ENCODE measurements at places on chromosomes 16 and 17. TPM values are rescaled to one million over a fixed set of nuclear protein-coding genes. Genes with fewer than 3 reads are reported as not detected.

DNA sequence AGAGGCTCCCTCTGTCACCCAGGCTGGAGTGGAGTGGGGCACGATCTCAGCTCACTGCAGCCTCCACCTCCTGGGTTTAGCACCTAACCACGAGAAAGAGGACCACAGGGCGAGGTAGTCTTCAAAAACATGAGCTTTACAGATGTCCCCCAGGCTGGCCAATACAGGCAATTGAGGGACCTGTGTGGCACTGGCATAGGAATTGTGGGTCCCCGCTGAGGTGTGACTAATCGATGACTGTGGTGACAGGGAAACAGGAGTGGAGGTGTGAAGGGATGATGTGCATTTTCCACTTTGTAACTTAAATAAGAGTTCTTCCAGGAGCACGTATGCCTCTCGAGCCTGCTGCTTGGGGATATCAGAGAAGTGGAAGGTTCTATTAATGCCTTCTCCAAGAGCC, 12.6 kb upstream of the ARHGAP17 start:
- no peak for DNase-seq

DNA sequence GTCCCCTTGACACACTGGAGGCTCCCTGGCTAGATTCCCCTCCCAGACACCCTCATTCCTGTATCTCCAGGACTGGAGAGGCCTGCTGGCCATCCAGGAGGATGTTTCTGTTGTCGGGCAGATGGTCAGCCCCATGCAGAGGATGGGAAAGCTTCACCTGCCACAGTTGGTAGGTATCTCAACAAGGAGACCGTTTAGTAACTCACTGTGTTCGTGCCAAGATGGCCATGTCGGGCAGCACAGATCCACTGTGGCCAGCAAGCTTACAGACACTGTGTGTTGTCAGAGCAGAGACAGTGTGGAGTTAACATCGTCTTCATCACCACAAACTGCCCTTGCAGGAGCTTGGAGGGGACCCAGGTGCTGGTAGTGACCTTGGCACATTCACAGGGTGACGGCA, 390.9 kb downstream of the SEC14L1 start:
- DNase-seq: no peak

- DNase-seq: peak; percentile 85
Observed at GRCh38 chr17:42744806-42745617, at the start of gene EZH1. Gene EZH1 (minus strand): TSS chr17:42745040. CDS start chr17:42728941, 16,099 bp downstream.

TBX6 gene
- 0.09 TPM for total RNA-seq

RSKR gene
- 4.3 TPM for total RNA-seq

EVPL gene
- not detected for total RNA-seq

DNA sequence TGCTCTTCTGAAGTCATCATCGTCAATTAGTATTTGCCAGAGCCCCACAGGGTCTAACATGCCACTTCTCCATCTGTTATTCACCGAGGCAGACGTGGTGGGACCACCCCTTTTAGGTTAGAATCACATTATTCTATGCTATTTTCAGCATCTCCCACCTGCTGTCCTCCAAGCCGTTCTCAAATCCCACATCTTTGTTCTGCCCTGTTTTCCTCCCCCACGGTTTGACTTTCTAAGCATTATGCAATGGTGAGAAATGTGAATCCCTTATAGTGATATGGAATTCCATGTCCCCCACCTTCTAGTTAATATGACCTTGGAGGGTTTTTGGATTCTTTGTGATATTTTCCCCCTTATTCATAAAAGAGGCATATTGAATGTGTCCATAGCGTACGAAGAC, 634.1 kb upstream of the RBFOX1 start:
- DNase-seq: no peak

CCL8 gene
- total RNA-seq: not detected

GRCh38 chr16:69793526-69793925, 31.4 kb downstream of the WWP2 start:
- no peak for DNase-seq

TNP2 gene
- not detected for total RNA-seq

NPIPA2 gene
- total RNA-seq: not detected

IRX6 gene
- not detected for total RNA-seq

GRCh38 chr17:8005967-8006730, 3.7 kb downstream of the GUCY2D start:
- no peak for DNase-seq

All from fibroblast of the aortic adventitia (primary cell).